ENCODE measurements at places on chromosomes 5 and 9.

DNA sequence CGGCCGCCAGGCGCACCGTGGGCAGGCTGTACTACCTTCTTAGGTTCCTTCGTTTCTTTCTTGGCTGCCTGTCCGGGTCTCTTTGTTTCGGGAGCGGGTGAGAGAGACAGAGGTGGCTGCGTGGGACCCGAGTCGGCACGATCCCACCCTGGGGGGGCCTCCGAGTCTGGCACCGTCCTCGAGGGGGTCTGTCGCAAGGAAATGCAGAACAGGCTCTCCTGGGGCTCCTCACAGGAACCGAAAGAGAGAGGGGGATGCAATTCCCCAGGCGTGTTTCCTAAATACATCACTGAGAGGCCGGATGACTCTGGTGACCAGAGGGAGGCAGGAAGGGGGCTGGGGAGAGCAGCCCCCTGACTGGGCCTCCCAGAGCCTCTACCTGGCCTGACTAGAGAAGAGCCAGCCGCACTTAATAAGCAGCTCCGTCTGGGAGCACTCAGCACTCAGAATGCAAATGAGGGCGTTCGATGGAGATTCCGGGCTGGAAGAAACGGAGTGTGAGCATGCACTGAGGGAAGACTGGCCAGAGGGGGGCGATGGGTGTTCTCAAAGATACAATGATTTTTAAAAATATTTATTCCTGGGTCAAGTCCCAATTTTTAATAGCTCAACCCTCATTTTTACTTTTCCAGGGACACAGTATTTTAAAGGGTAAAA lies 11.7 kb upstream of the INPP5E start:
- DNase-seq, result peak; percentile 29

DNA sequence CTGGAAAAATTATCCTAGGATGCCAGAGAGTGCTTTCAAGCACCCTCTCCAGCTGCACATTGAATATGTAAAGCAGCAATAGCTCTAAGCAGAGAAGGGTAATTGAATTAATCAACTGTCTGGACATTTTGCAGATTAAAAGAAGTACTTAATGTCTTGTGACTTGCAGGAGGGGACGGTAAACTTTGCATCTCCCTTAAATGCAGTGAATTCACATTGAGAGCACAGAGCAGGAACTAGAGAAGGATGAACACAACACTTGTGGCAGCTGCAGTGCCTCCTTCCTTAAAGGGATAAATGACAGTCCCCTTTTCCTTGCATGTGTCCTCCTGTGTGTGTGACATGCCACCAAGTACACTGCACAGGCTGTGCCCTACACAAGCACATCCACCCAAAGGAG lies 7.4 kb upstream of the CDK5RAP2 start:
- no peak for DNase-seq

DNA sequence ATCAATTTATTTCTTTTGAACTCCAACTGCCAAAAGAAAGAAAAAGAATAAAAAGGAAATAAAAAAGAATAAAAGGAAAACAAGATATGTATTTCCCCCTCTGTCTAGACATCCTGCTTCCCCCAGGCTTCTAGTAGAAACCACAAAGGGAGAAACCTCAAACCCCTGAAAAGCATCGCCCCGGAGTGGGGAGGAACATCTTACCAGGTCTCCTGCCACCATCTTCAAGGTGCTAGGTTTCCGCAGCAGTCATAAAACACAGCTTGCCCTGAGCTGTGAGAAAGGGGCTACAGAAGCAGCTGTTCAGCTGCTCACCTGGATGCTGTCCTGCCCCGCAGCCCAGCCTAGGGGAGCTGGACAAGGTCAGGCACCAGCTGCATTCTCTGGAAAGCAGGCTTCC lies 487.7 kb downstream of the GADD45G start:
- DNase-seq, result no peak

- no peak for DNase-seq
Measured at GRCh38 chr9:77764894-77765780, 117.0 kb upstream of the GNA14 start.

- no peak for DNase-seq
Measured at GRCh38 chr5:76790632-76791290, 28.1 kb upstream of the F2RL1 start.

- no peak for DNase-seq
Measured at GRCh38 chr5:19940192-19940591, 47.8 kb downstream of the CDH18 start.

DNA sequence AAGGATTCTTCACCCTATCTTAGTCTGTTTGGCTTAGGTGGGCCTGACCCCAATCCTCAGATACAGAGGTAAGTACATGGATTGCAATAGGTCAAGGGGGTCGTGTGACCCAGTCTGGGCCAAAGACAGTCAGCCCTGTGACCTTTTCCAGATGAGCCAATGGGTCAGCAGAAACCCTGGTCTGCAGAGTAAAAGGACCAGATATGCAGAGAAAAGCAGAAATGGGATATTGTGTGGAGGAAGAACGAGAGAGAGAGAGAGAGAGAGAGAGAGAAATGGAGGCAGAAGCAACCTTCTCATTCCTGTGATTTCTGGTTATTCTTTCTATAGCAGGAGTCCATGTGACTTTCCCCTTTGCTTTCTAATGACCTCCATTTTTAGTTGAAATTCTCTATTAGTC lies 40.4 kb upstream of the CRB2 start:
- no peak for DNase-seq

Data from NCI-H1048 (cell line).